RCC 7860 (cell line): ENCODE measurements at places on chromosomes 6 and 20.

DNA sequence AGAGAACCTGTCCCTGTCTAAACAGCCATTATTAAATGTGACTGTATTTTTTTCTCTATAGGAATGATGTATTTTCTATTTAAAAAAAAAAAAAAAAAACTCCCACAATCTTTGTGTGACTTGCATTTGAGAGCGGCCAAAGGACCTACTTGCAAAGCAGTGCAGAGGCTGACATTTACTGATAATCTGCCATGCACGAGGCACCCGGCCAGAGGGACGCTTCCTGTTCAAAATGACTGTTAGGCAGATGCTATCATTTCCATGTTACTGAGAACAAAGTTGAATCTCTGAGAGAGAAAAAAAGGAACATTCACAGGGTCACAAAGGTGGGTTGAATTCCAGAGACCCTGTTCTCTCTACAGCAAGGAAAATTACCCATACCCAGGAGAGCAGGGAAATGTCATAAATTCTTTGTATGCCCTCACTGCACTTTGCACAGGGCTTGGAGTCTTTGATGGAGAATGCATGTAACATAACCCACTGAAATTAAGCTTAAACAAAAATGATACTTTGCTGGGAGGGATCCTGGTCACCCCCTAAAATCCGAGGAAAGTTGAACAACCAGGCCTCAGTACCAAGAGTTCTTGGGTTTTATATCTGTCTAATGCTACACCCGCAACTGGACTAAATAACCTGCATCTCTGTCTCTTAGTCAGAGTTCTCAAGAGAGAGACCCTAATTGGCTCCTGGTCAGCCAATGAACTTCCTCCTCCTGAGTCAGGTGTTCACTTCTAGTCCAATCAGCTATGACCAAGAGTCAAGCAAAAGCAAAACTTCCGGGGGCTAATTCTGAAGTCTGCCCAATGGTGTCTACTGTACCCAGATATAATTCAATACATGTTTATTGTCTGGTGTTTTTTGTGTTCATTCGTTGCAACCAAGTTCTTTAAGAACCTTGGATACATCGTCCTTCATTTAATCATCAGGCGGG, 61.2 kb downstream of the GCLC start:
- no peak for DNase-seq

GRCh38 chr20:49701241-49701790, 12.4 kb downstream of the B4GALT5 start:
- no peak for DNase-seq

- DNase-seq: no peak
Measured at GRCh38 chr6:10411971-10412460, 2.9 kb downstream of the TFAP2A start.

DNA sequence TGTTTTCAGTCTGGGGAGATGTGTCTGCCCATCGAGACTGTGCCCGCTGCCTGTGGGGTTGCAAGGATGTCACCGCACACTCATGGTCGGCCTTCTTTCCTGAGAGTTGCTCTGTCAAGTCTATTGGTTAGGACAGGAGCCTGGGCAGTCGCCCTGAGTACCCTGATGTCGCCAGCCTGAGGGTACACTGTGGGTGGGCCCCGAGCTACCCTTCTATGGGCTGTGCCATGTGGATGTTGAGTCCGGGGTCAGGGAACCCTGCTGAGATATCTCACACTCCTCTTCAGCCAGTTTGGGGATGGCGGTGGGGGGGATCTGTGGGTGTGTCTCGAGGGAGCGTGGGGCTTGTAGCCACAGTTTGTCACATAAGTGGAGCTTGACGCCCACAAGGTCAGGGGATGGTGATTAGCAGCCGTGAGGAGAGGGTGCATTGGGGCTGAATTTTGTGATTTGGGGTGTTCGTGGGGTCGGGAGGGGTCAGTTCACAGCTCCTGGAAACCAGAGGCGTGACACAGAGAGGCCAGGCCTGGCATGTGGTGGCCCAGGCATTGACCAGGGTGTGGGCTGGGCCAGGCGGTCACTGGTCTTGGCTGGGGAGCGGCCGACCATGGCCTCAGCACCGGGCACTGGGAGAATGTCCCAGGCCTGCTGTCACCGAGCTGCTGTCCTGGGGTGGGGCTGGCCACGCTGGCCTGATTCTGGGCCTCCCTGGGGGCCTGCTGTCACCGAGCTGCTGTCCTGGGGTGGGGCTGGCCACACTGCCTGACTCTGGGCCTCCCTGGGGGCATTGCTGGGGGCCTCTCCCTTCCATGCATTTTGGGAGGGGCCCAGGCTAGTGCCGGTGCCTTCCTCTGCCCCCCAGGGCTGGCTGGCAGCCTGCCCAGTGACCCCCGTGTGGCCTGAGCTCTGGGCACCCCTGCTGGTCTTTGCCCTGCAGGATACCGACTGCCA, 1.6 kb upstream of the NPBWR2 start:
- DNase-seq: no peak

DNA sequence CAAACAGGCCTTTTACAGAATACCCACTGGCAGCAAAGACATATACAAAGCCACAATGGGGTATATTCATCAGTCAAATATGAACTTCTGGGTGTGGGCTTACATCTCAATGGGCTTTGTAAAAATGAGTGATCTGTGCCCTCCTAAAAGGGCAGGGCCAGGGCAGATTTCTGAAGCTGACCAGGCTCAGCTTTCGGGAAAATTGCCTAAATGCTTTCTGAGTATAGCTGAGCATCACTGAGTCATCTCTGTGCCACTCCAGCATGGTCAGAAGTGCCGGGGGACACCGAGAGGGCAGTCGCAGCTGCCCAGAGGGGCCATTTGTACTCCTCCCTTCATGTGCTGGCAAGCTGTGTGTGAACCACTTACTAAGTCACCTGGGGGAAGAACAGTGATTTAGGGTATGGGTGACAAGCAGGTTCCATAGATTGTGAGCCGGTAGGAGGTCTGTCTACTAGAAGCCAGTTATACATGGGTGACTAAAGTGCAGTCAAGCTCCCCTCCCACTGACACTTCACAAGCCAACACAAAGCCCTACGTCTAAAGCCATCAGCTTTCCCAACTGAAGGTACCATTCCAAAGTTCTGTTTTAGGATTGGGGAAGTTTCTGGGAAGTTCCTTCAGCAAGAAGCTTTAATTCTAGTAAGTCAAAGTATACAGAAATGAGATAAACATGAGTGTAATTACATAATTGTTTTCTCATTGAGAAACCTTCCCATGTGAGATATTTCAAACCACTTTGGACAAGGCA, 147.6 kb upstream of the TAB2 start:
- no peak for DNase-seq

DNA sequence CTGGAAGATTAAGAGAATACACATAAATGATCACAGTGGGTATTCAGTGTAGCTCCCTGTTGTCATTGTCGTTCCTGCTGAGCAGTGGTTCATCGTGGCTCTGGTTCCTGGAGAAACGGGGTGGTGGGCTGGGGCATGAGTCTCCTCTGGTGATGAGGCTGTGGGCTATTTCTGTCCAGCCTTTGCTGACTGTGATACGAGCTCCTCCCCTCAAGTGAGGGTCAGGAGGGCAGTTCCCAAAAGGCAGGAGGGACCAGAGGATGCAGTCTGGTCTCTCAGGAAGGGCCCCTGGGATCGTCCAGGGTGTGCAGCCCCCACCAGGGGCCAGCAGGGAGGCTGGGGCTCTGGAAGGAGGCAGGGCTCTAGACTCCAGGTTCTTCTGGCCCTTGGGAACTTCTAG, 31.1 kb upstream of the DLGAP4 start:
- DNase-seq: no peak

GRCh38 chr6:45447005-45447404, 69.3 kb upstream of the SUPT3H start:
- no peak for DNase-seq

- DNase-seq: peak; percentile 11
Measured at GRCh38 chr6:146770965-146771735, 172.4 kb downstream of the ADGB start.

DNA sequence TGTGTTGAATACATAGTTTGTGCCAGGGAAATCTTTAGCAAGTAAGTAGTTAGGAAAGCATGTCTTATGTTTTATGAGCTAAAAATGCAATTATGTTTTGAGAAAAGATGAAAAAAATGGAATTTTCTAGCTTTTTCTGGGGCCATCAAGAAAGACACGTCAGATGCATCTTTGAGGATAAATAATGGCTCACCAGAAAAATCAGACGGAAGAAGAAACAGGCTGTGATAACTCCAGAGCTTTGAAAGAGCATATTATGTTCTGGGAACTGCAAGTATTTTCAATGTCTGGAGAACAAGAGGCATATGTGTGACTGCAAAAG, 173.7 kb downstream of the CLVS2 start:
- DNase-seq: no peak

DNA sequence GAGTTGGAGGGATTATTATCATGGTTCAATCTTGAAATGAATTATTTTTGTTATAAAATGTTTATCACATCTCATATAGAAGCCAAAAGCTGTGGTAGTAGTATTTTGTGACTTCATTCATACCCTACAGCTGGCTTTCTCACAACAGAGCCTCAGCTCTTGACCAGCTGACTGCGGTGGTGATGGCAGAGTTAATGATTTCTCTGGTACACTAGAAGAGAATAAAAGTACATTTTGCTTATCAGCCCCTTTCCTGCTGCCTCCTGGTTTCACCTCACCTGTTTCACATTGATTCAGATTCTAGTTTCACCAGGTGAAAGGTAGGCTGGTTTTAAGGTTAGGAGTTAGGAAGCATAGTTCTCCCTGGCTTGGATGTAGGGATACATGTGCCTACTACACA, 55.7 kb downstream of the AFG1L start:
- DNase-seq: no peak
